ENCODE measurements at places on chromosomes 3 and 15.

DNA sequence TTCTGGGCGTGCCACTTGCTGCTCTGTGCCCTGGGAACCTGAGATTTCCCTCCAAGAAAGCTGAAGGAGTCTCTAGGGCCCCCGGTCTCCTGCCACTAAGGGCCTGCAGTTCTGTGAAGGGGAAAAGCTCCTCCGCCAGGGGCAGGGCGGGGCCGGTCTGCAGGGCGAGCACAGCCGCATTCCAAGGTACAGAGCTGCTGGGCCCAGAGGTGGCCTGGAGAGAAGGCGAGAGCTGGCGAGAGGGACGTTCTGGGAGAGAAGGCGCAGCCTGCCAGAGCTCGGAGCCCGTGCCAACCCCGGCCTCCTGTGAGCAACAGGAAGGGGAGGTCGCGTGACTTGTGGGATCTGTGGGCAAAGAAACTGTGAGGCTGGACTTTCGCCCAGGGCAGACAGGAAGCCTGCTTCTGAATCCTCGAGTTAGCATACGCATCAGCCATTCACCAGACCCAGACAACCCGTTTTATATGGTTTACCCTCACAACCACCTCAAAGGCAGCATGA, 500.4 kb downstream of the SHQ1 start:
- DNase-seq: no peak

- DNase-seq: no peak
These were observed 29.2 kb upstream of the KIF23 start for GRCh38 chr15:69384626-69385598.

- no peak for DNase-seq
These were observed 8.2 kb downstream of the DENND4A start for GRCh38 chr15:65783872-65784271.

DNA sequence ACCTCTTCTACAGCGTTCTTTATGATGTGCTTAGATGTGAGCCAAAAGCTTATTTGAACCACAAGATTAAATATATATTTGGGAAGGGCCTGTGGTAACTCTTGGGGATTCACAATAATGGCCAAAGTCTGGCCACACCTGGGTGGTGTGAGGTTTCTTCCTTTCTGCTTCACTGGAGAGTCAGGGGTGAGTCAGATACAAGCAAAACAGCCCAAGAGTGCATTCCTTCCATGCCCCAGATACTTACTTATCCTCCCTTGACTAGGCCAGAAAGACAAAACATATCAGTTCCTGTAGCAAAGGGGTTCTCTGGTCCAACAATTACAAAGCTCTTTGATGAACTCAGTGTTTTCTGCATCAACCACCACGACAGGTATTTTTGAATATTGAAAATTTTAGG, 941 bp downstream of the ZBED2 start:
- DNase-seq: no peak

DNA sequence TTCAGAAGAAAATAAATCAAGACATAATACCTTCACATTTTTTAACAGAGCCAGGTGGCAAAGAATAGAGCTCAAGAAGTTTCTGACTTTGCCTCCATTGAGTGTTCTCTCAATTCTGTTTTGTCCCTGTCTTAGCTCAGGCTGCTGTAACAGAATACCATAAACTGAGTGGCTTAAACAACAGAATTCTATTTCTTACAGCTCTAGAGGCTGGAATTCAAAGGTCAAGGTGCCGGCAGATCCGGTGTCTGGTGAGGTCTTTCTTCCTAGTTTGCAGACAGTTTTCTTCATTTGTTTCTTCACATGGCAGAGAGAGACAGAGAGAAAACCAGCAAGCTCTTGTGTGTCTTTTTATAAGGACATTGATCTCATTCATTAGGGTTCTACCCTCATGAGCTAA, 25.6 kb downstream of the IQCH start:
- DNase-seq: peak; percentile 55

DNA sequence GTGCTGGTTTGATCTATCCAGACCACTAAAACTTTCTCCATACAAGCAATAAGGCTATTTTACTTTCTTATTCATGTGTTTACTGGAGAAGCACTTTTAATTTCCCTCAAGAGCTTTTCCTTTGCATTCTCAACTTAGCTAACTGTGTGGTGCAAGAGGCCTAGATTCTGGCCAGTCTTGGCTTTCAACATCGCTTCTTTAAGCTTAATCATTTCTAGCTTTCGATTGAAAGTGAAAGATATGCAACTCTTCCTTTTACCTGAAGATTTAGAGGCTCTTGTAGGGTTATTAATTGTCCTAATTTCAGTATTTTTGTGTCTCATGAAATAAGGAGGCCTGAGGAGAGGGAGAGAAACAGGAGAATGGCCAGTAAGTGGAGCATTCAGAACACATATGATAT, 234.8 kb upstream of the GADL1 start:
- DNase-seq: no peak

DNA sequence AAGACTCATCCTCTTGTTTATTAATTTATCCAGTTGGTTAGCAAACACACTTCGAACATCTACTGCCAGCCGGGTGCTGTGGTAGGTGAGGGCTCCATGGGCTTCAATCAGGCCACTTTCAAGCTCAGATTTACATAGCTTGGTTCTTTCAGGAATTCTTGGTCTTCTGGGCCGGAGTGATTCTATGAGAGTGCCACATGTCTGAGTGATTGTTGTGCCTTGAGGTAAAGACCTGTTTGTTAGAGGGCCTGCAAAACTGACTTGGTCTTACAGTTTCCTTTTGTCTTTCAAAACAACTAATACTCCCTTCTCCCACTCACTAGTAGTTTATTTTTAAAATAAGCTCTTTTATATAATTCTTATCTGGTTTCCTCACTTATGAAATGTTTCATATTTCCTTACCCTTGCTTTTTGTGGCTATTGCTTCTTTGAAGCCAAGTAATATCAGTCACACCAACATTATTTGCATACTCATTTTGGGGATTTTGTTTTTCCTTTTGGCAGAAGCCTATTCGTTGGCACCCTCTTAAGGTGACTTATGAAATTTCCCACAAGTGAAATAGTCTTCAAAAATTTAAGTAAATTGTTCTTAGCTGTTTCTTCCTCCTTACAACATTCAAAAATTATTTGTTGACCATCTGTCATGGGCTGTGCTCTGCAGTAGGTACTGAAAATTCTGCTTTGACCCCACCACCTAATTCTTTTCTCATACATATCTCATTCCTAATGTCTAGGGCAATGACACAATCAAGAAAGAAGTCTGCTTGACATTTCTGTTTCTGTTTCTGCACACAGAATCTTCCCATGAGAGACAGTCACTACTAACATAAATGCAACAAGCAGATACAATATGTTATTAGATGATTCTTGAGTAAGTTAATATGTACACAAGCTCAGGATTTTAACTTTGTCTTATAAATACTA, 120.2 kb downstream of the LRRC28 start:
- DNase-seq: no peak

Data from left kidney (tissue), 8 donors.